ENCODE measurements at places on chromosomes 16 and 17.

- no peak for DNase-seq
These were observed 402.7 kb upstream of the TNRC6C start for GRCh38 chr17:77555741-77556291.

- no peak for DNase-seq
These were observed 4.4 kb downstream of the ATP2A1 start for GRCh38 chr16:28882551-28883160.

DNA sequence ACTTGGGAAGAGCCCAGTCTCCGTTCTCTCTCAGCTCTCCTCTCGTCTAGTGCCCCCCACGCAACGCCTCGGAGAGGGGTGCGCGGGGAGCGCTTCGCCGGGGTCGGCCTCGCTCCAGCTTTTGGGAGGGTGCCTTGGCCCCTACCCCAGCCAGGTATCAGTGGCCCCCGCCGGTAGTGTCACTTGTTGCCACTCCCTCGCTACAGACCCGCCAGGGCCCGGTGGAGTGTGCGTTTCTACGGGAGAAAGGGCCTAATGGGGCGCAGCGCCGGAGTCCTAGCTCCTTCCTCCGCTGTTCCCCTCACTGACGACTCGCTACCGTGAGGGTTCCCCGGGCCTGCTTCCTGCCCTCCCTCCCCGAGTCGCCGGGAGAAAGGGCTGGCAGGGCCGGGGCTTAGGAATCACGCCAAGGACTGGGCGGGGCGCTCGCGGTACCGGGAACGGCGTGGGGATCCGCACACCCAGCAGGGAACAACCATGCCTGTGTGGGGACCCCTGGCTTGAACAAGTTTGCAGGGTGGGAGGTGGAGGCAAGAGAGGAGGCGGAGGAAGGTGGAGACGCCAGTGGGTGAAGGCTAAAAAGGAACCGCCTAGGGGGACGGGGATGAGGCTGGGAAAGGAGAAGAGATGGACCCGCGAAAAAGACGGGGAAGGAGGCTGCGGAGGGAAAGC is 997 bp upstream of the CDH11 start:
- no peak for DNase-seq

GRCh38 chr16:64364894-64365293 is 757.0 kb downstream of the CDH11 start:
- no peak for DNase-seq

DNA sequence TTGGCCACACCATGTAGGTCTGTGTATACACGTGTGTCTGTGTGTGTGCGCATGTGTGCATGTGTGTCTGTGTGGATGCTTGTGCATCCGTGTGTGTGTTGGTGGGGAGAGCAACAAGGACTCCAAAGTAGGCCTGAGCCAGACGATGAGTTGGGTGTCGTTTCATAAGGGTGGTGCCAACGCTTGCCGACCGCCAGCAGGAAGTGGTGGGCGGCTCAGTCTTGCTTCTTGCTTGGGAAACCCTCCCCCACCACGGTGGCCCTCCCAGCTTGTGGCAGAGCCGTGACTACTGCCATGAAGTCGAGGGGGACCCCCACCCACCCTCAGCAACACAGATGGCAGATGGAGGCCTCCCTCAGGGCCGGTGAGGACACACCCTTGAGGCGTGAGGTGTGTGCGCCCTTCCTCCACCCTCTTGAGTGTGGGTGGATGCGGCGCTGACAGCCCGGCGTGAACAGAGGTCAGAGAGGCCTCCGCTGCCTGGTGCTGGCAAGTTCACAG is 17.5 kb downstream of the SBK1 start:
- DNase-seq: peak; percentile 81

- DNase-seq: no peak
These were observed 22.3 kb upstream of the DHX40 start for GRCh38 chr17:59542960-59543635.

GRCh38 chr17:68820825-68821481 is 134.2 kb downstream of the ABCA8 start:
- no peak for DNase-seq

DNA sequence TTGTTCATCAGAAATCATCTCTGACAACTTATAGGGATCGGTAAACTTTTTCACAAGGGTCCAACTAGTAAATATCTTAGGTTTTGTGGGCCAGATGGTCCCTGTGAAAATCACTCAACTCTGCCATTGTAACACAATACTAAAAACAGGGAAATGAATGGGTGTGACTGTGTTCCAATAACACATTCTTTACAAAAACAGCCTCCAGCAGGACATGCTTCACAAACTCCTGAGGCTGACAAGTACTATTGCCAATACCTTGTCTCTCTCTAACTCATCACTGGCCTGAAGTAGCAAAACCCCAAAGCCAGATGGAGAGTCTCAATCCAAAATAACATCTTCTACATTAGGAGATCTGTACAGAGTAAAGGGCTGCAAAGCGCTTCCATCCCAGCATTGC is 312.3 kb downstream of the TOX3 start:
- no peak for DNase-seq

DNA sequence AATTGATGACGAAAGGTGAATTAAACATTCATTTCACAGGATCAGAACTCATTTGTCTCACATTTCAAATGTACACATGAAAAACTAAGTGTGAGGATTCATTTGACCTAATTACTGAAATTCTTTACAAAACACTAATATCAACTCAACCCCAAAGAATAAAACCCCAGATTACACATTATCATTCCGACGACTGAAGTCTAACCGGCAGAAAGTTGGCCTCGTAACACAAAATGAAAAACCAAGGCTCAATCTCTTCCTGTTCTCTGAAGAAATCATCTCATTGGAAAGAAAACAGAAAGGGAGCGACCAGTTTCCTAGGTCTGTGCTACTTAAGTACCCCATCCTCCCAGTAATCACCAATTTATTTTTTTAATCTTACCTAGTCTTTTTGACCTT is 1.8 kb downstream of the JPT1 start:
- no peak for DNase-seq

DNA sequence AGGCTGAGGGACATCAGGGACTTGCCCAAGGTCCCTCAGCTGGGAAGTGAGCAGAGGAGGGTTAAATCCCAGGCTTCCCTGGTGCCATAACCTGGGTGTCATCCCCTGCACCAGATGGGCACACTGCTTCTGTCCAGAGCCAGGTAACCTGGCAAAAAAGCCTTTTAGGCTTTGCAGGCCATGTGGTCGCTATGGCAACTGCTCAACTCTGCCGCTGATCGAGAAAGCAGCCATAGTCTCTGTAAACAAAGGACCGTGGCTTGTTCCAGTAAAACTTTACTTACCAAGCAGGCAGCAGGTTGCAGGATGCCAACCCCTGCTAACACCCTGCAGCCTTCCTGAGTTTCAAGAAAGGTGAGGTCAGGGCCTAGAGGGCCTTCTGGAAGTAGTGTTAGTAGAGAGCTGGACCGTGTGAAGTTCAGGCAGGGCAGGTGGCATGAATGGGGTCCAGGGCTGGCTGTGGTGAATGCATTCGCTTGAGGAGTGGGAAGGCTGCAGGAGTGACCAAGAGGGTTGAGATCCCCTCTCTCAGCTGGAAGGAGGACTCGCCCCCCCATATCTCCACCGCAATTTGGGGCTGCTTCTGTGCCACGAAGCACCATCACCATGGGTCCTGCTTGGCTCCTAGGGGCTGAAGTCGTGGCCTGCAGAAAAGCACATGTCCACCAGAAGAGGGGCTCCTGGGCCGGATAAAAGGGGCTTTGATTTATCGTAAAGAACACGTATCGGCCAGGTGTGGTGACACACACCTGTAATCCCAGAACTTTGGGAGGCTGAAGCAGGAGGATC is 91.3 kb downstream of the SOCS1 start:
- DNase-seq: no peak

- no peak for DNase-seq
These were observed 42.0 kb downstream of the CDK5R1 start for GRCh38 chr17:32528825-32529224.
